ENCODE measurements at places on chromosomes 2 and 18. TPM values are rescaled to one million over a fixed set of nuclear protein-coding genes. Genes with fewer than 3 reads are reported as not detected.

The FAM237A gene
- total RNA-seq, result not detected

The CHRNG gene
- not detected for total RNA-seq

DNA sequence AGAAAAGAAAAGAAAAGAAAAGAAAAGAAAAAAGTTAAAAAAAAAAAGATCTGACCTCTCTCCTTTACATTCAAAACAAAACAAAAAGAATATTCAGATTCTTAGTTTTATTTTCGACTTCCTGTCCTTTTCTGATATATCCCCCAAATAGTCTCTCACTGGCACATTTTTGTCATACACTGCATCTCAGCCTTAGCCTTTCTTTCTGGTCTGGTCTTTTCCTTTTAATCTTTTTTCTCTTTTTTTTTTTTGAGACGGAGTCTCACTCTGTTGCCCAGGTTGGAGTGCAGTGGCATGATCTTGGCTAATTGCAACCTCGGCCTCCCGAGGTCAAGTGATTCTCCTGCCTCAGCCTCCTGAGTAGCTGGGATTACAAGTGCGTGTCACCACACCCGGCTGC, 1.6 kb upstream of the RIOK3 start:
- DNase-seq, result no peak
- H3K4me3 ChIP-seq, result no peak overlapping the region
- H3K36me3 ChIP-seq, result no peaks in the 10 kb centered on the region
- H3K27me3 ChIP-seq, result no peaks in the 10 kb centered on the region
- H3K4me1 ChIP-seq, result peaks cover 31% of the 10 kb centered on the region

- H3K27me3 ChIP-seq, result no peaks in the 10 kb centered on the region
- no peaks in the 10 kb centered on the region for H3K36me3 ChIP-seq
- DNase-seq, result peak; percentile 2
These were observed 180.8 kb downstream of the WDR7 start for GRCh38 chr18:56831988-56832387.

GRCh38 chr2:29281086-29281915, 166.1 kb downstream of the CLIP4 start:
- H3K4me1 ChIP-seq, result no peaks in the 10 kb centered on the region
- H3K27me3 ChIP-seq, result no peaks in the 10 kb centered on the region
- H3K36me3 ChIP-seq, result no peaks in the 10 kb centered on the region
- no peak overlapping the region for H3K4me3 ChIP-seq
- DNase-seq, result no peak

GRCh38 chr2:20430461-20431300, 16.2 kb upstream of the RHOB start:
- H3K27me3 ChIP-seq, result no peaks in the 10 kb centered on the region
- no peak overlapping the region for H3K4me3 ChIP-seq
- H3K27ac ChIP-seq, result peak overlapping the region; percentile 74
- no peaks in the 10 kb centered on the region for H3K36me3 ChIP-seq
- peaks cover 8% of the 10 kb centered on the region for H3K4me1 ChIP-seq

DNA sequence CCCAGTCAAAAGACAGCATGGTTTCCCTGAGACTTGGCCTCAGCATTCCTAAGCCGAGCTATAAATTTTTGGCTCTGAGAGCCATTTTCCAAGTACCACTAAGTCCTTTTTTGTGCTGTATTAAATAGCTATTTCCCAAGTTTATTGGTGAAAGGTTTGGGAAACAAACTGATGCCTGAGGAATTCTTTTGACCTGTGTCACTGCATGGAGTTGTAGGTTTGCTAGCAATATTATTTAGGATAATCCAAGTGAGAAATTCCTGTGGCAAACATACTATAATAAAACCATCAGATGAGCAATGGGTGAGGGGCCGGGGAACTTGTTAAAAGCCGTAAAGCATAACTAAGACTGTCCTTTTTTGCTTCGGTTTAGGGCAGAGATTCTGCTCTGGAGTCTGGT, 28.4 kb downstream of the ARHGAP28 start:
- no peaks in the 10 kb centered on the region for H3K36me3 ChIP-seq
- no peaks in the 10 kb centered on the region for H3K4me1 ChIP-seq
- no peak overlapping the region for H3K27ac ChIP-seq
- no peak overlapping the region for H3K4me3 ChIP-seq
- H3K27me3 ChIP-seq, result no peaks in the 10 kb centered on the region

GRCh38 chr2:121228521-121228920, 56.5 kb downstream of the TFCP2L1 start:
- no peaks in the 10 kb centered on the region for H3K27me3 ChIP-seq
- peaks cover 2% of the 10 kb centered on the region for H3K4me1 ChIP-seq
- no peak overlapping the region for H3K27ac ChIP-seq
- H3K4me3 ChIP-seq, result no peak overlapping the region
- no peak for DNase-seq

The TLX2 gene
- not detected for total RNA-seq

GRCh38 chr2:128628206-128628605, 309.5 kb upstream of the HS6ST1 start:
- H3K4me1 ChIP-seq, result peaks cover 5% of the 10 kb centered on the region
- peak; percentile 16 for DNase-seq
- no peak overlapping the region for H3K27ac ChIP-seq

The EFHD1 gene
- 3.7 TPM for total RNA-seq

DNA sequence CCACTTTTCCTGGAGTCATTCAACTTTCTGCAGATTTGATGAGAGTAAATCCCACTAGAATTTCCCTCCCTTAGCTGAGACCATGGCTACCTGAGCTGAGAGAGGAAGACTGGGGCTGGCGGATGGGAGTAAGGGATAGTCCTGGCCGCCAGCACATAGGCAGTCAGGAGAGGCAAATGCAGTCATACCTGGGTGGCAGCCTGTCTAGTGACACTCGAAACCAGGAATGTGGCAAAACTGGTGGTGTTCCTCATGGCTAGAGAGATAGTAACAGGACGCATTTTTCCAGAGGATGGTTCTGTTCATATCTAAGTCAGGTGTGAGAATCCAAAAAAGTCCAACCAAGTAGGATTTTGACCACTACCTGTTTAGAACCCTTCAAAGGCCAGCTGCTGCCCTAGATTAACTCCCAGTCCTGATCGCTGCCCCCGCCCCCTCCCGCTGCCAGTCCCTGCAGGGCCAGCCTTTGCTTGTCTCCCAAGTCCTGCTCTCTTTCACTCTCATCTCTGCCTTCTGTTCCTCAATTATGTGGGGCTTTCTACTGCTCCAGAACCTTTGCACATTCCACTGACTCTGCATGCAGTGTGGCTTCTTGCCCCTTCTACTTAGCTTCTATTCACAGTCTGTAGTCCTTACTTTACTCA, 17.4 kb upstream of the SCG2 start:
- no peaks in the 10 kb centered on the region for H3K36me3 ChIP-seq
- H3K4me1 ChIP-seq, result no peaks in the 10 kb centered on the region
- no peaks in the 10 kb centered on the region for H3K27me3 ChIP-seq
- H3K27ac ChIP-seq, result no peak overlapping the region
- H3K4me3 ChIP-seq, result no peak overlapping the region

- no peaks in the 10 kb centered on the region for H3K4me1 ChIP-seq
- H3K4me3 ChIP-seq, result no peak overlapping the region
- DNase-seq, result no peak
- H3K36me3 ChIP-seq, result no peaks in the 10 kb centered on the region
- H3K27me3 ChIP-seq, result no peaks in the 10 kb centered on the region
- H3K27ac ChIP-seq, result no peak overlapping the region
These were observed 87.4 kb downstream of the PDCL3 start for GRCh38 chr2:100650151-100650550.

The NLRC4 gene
- 8.7 TPM for total RNA-seq

The IGFBP5 gene
- total RNA-seq, result 41.9 TPM

The CFAP221 gene
- total RNA-seq, result 67.5 TPM

DNA sequence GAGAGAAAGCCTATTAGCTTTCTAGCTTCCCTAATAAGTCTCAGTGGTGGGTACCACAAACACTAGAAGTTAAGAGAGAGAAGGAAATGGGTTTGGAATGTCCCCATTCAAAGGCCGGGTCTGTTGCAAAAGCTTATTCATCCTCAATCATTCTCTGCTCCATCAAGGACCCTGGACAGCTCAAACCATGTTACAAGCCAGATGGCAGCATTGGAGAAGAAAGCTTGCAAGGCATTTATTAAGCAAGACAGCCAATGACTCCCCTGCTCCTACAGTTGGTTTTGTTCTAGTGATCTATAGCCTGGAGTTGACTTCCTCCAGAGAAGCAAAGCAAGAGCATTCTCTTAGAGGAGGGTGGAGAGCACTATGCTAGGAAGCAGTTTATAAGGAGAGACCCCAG, 86.9 kb upstream of the LMAN1 start:
- DNase-seq, result no peak
- H3K36me3 ChIP-seq, result no peaks in the 10 kb centered on the region
- no peak overlapping the region for H3K27ac ChIP-seq
- H3K27me3 ChIP-seq, result no peaks in the 10 kb centered on the region

- no peak for DNase-seq
- no peak overlapping the region for H3K27ac ChIP-seq
- H3K36me3 ChIP-seq, result no peaks in the 10 kb centered on the region
- H3K4me1 ChIP-seq, result peaks cover 19% of the 10 kb centered on the region
These were observed 2.0 kb downstream of the KIF3C start for GRCh38 chr2:25980076-25980887.

DNA sequence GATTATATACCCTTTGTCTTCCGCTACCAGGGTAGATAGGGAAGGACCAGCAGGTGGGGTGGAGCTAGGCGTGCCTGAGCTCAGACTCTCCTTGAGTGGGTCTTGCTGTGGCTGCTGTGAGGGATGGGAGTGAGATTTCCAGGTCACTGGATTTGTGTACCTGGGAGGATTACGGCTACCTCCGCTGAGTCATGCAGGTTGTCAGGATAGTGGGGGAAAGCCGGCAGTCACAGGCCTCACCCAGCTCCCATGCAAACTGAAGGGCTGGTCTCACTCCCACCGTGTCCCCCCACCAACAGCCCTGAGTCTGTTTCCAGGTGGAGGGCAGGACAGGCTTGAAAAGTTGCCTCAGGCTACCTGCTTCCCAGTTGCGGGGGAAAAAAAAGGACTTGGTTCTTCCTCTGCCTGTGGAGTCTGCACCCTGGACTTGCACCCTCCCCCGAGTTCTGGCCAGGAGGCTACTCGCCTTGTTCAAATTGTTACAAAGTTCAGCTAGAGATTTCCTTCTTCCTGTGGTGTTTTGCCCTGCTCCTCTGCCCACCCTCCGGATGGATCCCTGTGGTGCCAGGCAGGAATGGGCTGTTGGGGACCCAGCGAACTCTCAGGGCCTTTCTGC, 268.3 kb downstream of the VAPA start:
- no peak for DNase-seq
- no peak overlapping the region for H3K27ac ChIP-seq
- H3K27me3 ChIP-seq, result no peaks in the 10 kb centered on the region
- no peaks in the 10 kb centered on the region for H3K4me1 ChIP-seq

The CDH7 gene
- 0.20 TPM for total RNA-seq

DNA sequence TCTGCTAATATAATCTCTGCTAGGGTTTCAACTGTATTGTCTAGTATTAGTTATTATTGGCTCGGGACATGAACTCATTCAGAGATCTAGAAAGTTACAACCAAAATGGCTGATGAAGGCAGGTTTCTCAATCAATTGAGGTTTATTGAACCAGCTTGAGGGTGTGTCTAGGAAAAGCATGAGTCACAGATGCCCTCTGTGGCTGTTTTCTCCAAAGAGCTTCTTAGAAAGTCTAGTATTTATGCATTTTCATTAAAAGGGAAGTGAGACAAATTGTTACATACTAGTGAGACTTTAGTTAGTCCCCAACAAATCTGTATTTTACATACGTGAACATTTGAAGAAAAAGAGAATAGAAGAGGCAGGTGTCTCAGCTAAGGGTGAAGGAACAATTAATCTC, 23.0 kb upstream of the RTTN start:
- no peak overlapping the region for H3K27ac ChIP-seq
- no peaks in the 10 kb centered on the region for H3K4me1 ChIP-seq
- H3K4me3 ChIP-seq, result no peak overlapping the region
- DNase-seq, result no peak
- H3K36me3 ChIP-seq, result no peaks in the 10 kb centered on the region

The WNT10A gene
- not detected for total RNA-seq

- H3K4me1 ChIP-seq, result no peaks in the 10 kb centered on the region
- H3K27ac ChIP-seq, result no peak overlapping the region
- no peaks in the 10 kb centered on the region for H3K27me3 ChIP-seq
- no peak for DNase-seq
- H3K36me3 ChIP-seq, result no peaks in the 10 kb centered on the region
These were observed 62.4 kb downstream of the PPP1R1C start for GRCh38 chr2:182048088-182048487.

DNA sequence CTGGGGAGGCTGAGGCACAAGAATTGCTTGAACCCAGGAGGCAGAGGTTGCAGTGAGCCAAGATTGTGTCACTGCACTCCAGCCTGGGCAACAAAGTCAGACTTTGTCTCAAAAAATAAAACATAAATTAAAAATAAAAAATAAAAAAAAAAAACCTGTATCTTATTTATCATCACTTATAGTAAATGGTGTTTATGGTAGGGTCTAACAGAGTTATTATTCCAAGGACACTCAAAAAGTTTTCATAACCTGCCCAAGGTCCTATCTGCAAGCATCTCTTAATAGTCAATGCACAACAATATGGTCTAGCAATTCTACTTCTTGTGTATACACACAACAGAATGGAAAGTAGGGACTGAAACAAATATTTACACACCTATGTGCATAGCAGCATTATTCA, 47.3 kb upstream of the MYCN start:
- DNase-seq, result no peak
- H3K36me3 ChIP-seq, result no peaks in the 10 kb centered on the region
- no peak overlapping the region for H3K4me3 ChIP-seq
- H3K4me1 ChIP-seq, result no peaks in the 10 kb centered on the region
- no peaks in the 10 kb centered on the region for H3K27me3 ChIP-seq
- H3K27ac ChIP-seq, result no peak overlapping the region

DNA sequence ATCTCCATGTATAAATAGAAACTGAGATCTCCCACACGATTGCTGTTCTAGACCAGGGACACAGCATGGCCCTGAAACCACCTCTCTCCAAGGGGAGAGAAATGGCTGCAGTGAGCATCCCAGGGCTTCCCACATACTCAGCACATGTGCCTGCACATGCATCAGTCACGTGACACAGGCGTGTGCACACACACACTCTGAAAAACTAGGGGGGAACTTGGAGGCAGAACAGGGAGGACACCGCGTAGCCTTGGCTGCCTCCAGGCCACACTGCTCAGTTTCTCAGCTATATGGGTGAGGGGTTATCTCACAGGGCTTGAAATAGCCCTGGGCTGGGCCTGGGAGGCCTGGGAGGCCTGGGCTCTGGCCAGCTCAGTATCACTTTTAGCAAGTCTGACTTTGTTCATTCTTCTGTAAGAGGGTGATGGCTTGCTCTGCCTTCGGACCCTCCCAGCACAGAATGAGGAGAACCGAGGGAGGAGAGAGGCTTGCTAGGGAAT, 66.9 kb downstream of the EMX1 start:
- H3K4me3 ChIP-seq, result no peak overlapping the region
- H3K27ac ChIP-seq, result no peak overlapping the region
- no peak for DNase-seq
- no peaks in the 10 kb centered on the region for H3K4me1 ChIP-seq

- H3K36me3 ChIP-seq, result no peaks in the 10 kb centered on the region
- DNase-seq, result no peak
- H3K27ac ChIP-seq, result no peak overlapping the region
- H3K4me1 ChIP-seq, result no peaks in the 10 kb centered on the region
- H3K27me3 ChIP-seq, result no peaks in the 10 kb centered on the region
These were observed 15.8 kb upstream of the BOD1L2 start for GRCh38 chr18:57131101-57131500.

The NDC80 gene
- total RNA-seq, result 1.0 TPM

DNA sequence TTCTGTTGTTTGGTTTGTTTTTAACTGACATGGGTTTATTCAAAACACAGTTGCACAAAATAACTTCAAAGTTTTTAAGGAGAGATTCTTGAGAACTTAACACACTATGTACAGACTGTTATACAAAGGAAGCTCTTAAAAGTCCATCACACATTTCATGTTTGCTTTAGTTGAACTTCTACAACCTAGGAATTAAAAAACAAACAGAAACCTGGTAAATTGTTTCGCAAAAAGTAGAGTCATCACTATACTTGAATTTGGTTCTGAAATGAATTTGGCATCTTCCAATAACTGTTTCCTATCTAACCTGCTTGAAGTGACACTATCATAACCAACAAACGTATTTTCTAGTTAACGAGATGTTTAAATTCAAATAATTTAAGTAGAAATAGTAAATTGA, 21.8 kb downstream of the TRIP12 start:
- H3K27me3 ChIP-seq, result no peaks in the 10 kb centered on the region
- no peak overlapping the region for H3K27ac ChIP-seq

Measured in upper lobe of left lung (tissue), 6 donors.